ENCODE measurements at places on chromosomes 5 and 9.

GRCh38 chr5:178435321-178436238 is 154.6 kb downstream of the COL23A1 start:
- DNase-seq = no peak

- no peak for DNase-seq
Measured at GRCh38 chr9:129435291-129435690, 185.6 kb downstream of the C9orf50 start.

DNA sequence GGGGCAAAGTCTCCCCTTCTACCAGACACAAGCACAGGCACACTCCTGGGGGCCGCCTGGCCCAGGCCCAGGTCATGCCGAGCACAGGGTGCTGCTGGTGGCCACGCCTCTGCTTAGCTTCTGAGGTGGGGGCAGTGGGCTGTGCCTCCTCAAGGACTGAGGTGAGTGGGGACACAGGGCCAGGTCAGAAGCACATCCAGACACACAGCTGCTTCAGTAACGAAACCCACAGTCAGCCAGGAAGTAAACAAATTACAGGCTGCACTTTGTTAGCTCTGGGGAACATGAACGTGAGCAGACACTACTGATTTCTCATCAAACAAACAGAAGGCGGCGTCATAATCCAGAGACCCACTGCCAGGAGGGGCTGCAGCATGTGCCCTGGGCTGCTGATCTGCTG is 192.4 kb downstream of the HSPA4 start:
- no peak for DNase-seq

GRCh38 chr5:2207416-2208238 is 324.9 kb upstream of the IRX4 start:
- no peak for DNase-seq

GRCh38 chr9:129036923-129037766 is 719 bp downstream of the MIGA2 start:
- no peak for DNase-seq

GRCh38 chr9:34985311-34985899 is 4.1 kb upstream of the DNAJB5 start:
- DNase-seq = no peak

DNA sequence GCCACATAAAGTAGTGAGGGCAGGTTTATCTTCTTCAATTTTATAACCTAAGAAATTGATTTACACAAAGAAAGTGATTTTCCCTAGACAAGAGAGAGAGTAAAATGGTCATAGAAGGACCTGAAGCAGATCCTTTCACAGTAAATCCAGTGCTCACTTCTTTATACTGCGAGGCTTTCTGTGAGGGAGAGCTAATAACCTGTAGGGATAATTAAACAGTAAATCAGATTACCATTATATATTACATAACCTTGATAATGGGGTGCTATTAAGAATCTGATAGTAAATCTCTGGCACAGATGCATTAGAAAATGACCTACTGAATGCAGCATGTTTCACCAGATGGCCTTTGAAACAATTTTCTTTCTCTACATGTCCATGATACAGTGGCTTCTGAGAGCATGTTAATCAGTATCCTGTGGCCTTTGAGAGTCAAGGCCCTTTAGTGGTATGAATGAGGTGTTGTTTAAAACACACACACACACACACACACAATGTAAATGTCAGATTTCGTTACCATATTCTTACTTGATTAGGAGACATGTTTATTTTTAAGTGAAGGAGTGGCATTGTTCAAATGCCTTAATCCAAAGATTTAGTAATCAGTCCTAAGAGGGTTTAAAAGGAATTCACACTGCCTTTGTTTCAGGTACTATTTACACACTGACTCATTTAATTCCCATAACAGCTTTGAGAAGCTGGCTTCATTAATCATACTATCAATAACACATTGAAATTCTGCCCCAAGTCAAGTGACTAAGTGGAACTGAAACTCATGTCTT is 124.7 kb downstream of the ALDH1A1 start:
- DNase-seq = no peak

- DNase-seq = peak; percentile 25
Measured at GRCh38 chr9:89597711-89598362, 7.0 kb upstream of the GADD45G start.

DNA sequence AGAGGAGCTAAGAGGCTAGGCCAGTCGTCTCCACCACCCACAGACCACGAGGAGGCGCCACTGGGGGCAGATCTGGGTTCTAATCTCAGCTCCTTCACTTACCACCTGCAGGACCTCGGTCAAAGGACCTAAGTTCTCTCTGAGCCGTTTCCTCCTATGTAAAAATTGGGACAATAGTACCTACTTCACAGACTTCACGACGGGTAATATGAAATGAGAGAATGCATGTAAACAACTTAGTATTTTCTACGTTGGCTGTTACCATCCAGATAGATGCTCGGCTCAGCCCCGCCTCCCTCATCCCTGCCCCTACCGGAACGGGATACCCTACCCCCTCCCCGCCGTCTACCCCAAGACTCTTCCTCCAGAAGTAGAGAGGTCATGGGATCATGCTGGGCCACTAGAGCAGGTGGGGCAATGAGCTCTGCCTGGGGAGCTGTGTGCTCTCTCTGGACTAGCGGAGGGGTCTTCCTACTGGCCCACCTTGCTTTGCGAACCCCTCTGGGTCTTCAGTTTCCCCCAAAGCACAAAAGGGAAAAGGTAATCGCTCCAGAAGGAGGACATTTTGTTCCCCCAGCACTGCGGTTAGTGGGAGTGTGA is 541 bp downstream of the GNPDA1 start:
- no peak for DNase-seq

GRCh38 chr5:31990701-31991110 is 183.4 kb downstream of the GOLPH3 start:
- no peak for DNase-seq
